ENCODE measurements at places on chromosomes 12 and 14. TPM values are rescaled to one million over a fixed set of nuclear protein-coding genes. Genes with fewer than 3 reads are reported as not detected.
A peak's percentile ranks its signal among the peaks of the same experiment; 100 is the strongest.

Gene LBHD2
- total RNA-seq = not detected

DNA sequence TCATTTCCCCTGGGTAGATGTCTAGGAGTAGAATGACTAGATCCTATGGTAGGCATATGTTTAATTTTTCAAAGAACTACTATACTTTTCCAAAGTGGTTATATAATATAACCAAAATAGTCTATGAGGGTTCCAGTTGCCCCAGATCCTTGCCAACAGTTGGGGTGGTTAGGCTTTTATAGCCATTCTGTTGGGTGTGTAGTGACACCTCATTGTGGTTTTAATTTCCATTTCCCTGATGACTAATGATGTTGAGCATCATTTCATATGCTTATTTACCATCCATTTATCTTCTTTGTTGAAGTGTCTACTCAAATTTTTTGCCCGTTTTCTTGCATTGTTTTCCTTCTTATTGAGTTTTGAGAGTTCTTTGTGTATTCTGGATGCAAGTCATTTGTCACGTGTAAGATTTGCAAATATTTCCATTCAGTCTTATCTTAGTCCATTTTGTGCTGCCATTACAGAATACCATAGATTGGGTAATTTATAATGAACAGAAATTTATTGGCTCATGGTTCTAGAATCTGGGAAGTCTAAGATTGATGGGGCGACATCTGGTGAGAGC is 4.7 kb downstream of the SYNE2 start:
- no peak for DNase-seq

DNA sequence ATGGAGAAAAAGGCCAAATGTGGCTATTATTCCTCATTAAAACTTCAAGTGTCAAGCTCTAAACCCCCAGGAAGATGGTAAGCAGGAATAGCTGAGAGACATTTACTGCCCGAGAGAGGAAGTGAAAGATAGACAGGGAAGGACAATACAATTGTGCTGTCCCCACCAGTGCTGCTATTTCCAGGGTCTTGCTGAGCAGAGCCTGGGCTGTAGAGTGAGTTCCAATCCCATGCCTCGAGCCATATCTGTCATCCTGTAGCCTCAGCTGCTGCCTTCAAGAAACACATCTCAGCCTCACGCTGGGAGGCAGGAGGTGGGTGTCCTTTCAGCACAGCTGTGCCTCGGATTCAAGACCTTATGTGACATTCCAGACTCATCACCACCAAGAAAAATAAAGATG is 114.0 kb downstream of the RPAP3 start:
- no peak for DNase-seq

DNA sequence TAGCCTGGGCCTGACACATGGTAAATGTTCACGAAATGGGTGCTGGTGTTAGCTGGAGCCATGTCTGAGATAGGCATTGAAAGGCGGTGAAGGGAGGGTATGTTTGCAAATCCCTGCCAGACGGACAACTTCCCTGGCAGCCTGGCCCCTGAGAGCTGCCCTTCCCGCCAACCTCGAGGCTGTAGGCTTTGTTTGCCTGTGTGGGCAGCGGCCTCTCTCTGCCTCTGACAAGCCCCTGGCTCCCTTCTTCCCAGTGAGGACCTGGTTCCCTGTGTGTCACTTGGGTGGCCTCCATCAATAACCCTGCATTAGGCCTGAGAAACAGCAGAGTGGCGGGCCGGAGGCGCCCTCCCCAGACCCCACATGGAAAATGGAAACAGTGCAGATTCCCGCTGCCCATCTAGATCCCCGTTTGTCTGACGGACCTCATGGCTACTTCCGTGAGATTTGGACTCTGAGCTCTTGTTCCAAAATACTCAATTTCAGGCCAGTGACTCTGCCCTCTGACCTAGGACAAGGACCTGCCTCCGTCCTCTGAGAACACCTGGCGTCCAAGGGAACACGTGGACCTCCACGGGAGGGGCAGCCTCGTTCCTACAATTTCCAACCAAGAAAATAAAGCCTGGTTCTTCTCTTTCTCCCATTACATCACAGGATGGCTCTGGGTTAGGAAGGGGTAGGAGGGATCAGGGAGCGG is 325.5 kb downstream of the DPF3 start:
- no peak for DNase-seq

DNA sequence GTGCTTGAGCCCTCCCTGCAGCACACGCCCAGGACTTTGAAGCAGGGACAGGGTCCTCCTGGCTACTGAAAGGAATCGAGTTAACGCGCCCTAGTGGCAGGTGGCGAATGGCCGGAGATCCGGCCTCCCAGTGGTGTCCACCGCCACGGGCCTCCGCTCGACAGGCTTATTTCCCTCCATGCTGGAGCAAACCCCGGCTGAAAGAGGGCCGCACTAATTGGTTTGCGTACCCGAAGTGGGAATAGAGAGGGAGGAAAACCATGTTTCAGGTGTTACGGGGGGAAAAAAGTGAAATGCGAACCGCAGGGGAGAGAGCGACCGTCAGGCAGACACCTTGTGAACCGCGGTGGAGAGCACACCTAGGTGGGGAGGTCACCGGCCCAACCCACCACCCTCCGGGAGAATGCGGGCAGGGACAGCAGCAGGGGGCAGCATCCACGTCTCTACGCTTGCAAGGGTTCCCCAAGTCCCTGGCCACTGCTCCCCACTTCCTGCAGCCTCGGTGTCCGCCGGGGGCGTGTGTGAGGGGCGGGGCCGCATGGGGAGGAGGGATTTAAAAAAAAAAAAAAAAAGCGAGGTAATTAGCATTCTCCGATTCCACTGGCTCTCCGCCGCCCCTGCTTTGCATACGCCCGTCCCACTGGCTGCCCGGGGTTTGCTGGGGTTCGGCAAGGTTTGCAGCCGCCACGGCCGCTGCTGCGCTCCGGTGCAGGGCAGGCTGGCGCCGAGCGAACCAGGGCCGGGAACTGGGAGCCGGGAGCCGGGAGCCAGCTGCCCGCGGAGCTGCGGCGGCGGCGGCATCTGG is 224.6 kb upstream of the CRY1 start:
- DNase-seq = peak; percentile 90

Gene CCDC175
- not detected for total RNA-seq

Gene SMIM41
- total RNA-seq = 0.35 TPM

- no peak for DNase-seq
Measured at GRCh38 chr14:89849931-89850330, 104.6 kb downstream of the EFCAB11 start.

DNA sequence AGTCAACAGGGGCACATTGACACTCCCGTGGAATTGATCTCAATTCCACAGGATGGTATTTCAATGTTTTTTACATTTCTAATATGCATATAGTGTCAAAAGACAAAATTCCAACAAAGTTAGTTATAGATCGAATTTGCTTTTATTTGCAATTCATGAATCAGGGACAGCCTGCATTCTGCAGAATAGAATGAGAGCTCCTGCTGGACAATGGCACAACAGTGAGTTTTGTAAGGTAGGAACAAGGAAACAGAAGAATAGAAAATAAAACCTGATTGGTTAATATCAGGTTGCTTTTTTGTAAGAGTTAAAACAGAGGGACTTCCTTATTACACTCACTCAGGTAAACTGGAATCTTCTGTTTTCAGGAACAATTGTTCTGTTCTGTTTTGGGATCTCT is 32.8 kb upstream of the NEDD1 start:
- DNase-seq = no peak

DNA sequence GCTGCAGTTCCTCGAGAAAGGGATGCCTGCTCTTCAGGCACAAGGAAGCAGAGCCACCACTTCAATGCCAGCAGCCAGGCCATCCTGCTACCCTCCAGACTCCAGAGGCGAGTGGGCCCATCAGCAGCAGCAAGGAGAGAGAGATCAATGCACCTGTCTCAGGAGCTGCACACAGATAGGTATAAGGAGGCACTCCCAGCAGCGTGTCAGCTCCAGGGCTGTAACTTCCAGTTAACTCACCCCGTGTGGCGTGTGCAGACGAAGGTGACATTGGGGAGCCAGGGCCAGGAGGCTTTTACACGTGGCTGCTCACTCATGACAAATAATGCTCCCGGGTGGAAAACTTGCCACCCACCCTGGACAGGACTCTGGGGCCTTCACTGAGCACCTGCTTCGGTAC is 24.2 kb downstream of the GALNT16 start:
- DNase-seq = no peak

GRCh38 chr12:111556676-111557075 is 42.4 kb downstream of the ATXN2 start:
- no peak for DNase-seq

DNA sequence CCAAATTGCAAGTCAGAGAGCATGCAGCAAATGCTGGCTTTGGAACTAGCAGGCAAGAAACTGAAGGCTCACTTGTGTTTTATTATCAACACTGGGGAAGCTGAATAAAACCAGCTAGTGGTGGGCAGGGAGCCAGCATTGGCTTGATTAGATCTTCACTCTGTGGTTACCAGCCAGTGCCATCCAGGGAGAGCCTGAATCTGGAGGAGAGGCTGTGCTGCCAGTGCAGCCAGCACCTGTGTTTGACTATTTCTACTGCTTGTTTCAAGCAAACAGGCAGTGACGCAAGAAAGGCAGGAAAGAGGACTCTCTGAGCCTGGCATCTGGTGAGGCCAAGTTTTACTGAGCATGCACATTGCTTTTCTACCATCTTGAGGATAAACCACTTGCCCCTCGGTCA is 247.0 kb downstream of the PHLDA1 start:
- peak; percentile 45 for DNase-seq

DNA sequence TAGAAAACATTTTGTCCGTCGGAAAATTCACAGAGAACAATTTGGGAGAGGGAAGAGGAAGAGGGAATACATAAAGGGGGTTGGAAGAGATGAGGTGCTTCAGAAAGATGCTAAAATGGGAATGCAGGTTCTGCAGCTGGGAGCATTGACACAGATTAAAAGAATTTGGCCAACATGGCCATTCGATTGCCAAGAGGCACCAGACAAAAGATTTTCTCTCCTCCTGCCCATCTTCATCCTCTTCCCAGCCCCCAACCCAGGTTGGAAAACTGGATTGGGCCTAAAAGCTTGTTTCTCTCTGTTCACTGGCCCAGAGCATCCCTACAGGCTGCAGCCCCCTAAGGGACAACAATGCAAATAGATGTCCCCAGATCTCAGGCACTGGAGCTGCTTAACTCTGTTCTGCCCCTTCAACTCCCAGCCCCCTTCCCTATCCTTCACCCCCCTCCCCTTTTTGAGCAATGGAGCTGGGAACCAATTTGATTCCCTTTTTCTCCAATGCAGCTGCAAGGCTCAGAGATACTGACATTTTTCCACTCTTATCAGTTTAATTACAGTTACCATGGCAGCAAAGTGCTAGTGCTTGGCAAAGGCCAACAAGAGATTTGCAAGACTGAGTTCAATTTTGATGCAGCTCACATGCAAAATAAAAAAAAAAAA is 1.9 kb downstream of the LMO3 start:
- DNase-seq = no peak

Gene PSMD9
- total RNA-seq = 34.9 TPM

Gene DIO2
- 2.8 TPM for total RNA-seq

Gene NELL2
- 0.65 TPM for total RNA-seq

Gene PTPRQ
- total RNA-seq = 0.13 TPM

Data from Right ventricle myocardium superior (tissue), 1 donor.